ENCODE measurements at places on chromosomes 13 and 19.

GRCh38 chr13:23695196-23695595 lies 125.0 kb downstream of the TNFRSF19 start:
- no peak overlapping the region for H3K27ac ChIP-seq
- peaks cover 11% of the 10 kb centered on the region for H3K4me1 ChIP-seq
- H3K4me3 ChIP-seq: no peak overlapping the region
- no peaks in the 10 kb centered on the region for H3K36me3 ChIP-seq

GRCh38 chr13:97188207-97188606 lies 33.9 kb upstream of the MBNL2 start:
- no peaks in the 10 kb centered on the region for H3K27me3 ChIP-seq
- no peaks in the 10 kb centered on the region for H3K4me1 ChIP-seq
- no peak overlapping the region for H3K4me3 ChIP-seq
- no peak for DNase-seq

DNA sequence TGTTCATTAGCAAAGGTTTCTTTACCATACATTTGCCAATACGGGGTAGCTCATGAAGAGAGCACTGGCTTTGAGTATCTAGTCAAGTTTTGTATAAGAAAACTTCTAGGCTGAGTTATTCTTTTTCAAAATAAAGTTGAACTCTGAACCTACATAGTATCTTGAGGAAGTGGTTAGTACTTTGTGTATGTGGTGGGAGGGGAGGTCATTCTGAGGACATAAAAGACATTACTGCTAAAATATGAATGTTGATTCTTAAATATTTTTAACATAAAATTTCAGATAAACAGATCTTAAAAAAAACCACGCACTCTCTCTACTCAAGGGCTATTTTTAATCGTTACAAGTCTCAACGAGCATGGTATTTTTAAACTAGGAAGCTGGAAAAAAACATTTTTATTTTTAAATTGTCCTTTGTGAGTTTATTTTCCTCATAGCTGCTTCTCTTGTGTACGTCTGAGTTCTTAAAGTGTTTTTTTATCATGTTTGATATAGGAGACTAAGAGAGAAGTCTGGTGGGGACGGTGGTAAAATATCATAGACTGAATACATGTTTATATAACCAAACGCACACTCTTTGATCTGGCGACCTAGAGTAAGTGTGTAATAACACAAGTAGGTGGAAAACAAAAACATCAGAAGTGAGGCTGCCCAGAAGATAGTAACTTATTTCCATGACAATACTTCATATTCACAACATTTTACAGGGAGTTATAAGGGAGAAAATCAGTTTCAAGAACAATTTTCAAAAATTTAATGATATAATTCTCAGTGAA lies 118.0 kb upstream of the POSTN start:
- H3K4me1 ChIP-seq: no peaks in the 10 kb centered on the region
- H3K36me3 ChIP-seq: no peaks in the 10 kb centered on the region
- DNase-seq: no peak
- H3K27me3 ChIP-seq: no peaks in the 10 kb centered on the region

DNA sequence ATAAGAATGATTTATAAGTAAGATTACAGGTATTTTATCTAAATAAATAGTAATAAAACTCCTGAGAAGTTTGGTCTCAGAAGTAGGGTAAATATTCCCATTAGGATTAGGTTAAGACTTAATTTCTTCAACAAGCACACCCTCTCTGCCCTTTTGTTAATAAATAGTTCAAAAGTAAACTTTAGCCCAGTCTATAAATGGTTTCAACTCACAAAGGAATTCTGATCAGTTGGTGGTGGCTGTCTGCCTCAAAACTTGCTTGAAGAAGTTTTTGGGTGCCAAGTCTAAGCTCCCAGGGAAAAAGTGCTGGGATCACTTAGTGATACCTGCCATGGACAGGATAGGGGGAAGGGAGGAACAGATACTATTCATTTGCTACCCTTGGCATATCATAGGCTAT lies 22.9 kb downstream of the MBNL2 start:
- no peaks in the 10 kb centered on the region for H3K27me3 ChIP-seq
- H3K27ac ChIP-seq: no peak overlapping the region
- no peak overlapping the region for H3K4me3 ChIP-seq
- no peaks in the 10 kb centered on the region for H3K36me3 ChIP-seq
- no peaks in the 10 kb centered on the region for H3K4me1 ChIP-seq

- H3K4me1 ChIP-seq: peaks cover 25% of the 10 kb centered on the region
- peaks cover 10% of the 10 kb centered on the region for H3K36me3 ChIP-seq
- no peak overlapping the region for H3K27ac ChIP-seq
- no peak overlapping the region for H3K4me3 ChIP-seq
Observed at GRCh38 chr19:54465426-54466109, 2.0 kb upstream of the LENG9 start.

Measured in effector memory CD4-positive, alpha-beta T cell (primary cell).